ENCODE measurements at places on chromosomes 2 and 18.

- DNase-seq = no peak
These were observed 13.2 kb upstream of the SULT1C3 start for GRCh38 chr2:108226564-108226963.

- no peak for DNase-seq
These were observed 386.5 kb downstream of the DLGAP1 start for GRCh38 chr18:4068552-4069158.

- no peak for DNase-seq
These were observed 213.4 kb downstream of the HNMT start for GRCh38 chr2:138177693-138178092.

DNA sequence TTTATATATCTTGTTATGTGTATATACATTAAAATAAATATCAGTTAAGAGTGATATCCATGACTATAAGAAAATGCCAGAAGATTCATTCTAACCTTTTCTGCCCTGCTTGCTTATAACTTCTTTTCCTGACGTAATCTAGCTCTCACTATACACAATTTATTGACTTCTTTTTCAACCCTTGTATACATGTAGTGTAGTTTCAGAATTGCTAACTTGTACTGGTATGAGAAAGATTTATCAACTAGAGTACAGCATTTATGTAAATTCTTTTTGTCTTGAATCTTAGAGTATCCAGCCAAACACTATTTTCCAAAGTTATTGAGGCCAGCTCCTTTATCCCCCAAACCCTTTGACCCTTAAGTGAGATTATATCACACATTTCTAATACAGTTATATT lies 798.0 kb upstream of the RAB6C start:
- DNase-seq = no peak

- DNase-seq = no peak
These were observed 190.7 kb downstream of the DNER start for GRCh38 chr2:229523663-229524062.

DNA sequence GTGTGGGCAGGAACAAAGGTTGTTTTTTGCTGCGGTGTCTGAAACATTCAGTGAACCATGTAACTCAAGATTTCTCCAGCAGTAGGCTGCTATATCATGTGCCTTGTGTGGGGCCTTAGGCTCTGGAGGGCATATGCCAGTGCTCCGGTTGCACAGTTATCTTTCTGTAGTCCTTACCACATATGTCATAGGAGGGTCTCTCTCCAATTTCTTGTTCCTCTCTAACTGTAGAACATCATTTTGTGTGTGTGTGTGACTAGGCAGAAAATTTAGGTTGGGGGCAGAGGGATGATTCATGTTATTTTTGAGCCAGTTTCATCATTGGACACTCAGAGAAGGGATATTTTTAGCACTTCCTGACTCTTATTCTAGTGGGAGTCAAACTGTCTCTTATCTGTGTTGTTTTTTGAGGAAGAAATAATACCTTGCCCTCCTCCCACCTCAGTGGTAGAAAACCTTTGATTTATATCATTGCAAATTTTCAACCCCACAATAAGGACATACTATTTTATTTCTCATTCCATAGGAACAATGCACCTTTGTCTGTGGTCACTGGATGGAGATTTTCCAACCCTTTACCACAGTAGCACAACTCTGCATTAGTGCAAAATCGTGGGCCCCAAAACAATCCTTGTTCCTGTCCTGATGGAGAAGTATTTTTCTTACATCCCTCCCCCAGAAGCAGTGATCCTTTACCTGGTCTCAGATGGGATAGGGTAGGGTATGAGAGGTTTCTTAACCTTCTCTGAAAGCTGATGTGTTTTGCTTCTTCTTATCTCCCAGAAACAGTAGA lies 113.9 kb downstream of the CCDC74A start:
- no peak for DNase-seq

DNA sequence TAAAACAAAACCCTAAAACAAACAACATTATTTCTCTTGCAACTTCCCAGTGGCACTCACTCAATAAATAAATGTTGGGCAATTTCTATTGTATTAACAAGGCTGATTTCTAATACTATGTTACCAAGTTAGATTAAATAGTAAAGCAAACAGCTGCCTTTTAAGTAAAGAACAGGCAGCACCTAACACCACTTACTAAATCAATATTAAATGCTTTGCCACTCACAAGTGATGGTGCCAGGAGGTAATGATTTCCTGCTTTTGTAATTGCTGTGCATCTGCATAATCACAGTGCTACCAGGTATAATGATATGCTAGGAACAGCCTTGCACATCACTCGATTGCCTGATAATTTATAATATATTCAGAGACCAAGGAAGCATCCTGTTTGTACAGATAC lies 276.5 kb downstream of the NBAS start:
- no peak for DNase-seq

DNA sequence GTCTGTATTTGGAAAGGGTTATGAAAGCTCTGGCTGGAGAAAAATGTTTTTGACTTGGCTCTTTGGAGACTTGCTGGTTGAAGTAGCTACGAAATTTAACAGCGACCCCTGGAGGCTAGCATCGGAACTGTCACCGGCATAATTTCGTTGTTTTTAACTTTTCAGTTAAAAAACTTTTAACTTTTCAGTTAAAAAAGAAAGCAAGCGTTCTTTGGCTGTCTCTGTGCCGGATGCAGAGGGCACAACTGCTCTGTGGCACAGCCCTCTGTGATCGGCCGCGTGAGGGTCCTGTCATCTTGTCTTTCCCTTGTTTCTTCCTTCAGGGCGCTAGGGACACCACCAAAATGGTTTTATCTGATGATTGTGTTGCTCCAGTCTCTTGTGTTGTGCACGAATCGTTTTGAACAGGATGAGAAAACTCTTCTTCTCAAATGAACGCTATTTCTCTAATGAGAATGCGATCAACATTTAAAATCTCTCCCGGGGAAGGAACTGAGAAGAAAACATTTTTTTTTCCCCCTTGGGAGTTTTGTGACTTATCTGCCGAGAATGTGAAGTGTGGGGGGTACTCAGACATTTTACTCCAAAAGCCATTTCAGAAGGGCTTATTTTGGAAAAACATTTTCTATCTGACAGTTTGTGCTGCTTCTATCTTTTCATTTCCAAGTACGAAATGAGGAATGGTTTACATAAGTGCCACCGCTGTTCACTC lies 57.1 kb downstream of the ADCYAP1 start:
- DNase-seq = peak; percentile 17

DNA sequence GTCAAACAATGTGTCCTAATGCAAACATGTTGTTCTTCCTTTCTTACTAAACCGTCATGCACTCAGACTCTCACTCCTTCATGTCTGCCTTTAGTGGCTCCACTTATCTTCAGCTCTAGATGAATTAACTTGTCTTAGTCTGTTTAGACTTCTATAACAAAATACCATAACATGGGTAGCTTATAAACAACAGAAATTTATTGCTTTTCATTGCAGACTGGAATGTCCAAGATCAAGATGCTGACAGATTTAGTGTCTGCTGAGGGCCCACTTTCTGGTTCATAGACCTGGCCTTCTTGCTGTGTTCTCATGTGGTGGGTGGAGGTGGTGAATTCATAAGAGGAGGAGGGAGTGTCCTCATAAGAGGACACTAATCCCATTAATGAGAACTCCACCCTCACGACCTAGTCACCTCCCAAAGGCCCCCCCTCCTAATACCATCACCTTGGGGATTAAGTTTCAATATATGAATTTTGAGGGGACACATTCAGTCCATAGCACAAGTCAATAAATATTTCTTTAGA lies 32.3 kb downstream of the RALBP1 start:
- no peak for DNase-seq

DNA sequence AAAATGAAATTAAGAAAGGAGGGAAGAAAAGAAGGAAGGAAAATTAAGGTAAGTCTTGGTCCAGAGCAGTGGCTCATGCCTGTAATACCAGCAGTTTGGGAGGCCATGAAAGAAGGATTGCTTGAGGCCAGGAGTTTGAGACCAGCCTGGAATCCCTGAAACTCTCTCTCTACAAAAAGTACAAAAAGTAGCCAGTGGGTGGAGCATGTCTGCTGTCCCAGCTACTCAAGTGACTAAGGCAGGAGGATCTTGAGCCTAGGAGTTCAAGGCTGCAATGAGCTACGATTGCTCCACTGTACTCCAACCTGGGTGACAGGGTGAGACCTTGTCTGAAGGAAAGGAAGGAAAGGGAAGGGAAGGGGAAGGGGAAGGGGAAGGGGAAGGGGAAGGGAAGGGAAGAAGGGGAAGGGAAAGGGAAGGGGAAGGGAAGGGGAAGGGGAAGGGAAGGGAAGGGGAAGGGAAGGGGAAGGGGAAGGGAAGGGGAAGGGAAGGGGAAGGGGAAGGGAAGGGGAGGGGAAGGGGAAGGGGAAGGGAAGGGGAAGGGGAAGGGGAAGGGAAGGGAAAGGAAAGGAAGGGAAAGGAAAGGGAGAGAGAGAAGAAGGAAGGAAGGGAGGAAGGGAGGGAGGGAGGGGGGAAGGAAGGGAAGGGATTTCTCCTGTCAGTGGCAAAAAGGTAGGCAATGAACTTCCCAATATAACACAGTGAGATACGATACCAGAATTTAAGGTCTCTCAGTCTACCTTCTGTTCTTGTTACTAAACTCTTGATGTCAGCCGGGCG lies 412.8 kb downstream of the CMPK2 start:
- DNase-seq = no peak

- DNase-seq = no peak
These were observed 193.0 kb downstream of the RAB3GAP1 start for GRCh38 chr2:135245071-135245470.

DNA sequence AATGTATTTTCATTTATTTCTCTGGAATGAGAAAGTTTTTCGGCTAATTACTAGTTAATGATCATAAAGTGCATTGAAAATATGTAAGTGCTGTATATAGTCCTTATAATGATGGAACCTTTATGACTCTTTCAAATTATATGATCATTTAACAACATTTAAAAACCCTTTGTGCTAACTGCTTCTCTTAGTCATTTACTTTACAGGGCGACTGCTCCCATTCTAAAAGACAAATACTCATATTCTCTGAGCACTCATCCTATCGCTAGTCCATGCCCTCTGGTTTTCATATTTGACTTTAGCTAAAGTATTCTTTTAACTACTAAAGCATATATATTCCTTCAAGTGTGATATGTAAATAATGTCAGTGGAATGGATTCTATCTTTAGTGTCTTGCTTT lies 168.2 kb downstream of the CDH7 start:
- no peak for DNase-seq

DNA sequence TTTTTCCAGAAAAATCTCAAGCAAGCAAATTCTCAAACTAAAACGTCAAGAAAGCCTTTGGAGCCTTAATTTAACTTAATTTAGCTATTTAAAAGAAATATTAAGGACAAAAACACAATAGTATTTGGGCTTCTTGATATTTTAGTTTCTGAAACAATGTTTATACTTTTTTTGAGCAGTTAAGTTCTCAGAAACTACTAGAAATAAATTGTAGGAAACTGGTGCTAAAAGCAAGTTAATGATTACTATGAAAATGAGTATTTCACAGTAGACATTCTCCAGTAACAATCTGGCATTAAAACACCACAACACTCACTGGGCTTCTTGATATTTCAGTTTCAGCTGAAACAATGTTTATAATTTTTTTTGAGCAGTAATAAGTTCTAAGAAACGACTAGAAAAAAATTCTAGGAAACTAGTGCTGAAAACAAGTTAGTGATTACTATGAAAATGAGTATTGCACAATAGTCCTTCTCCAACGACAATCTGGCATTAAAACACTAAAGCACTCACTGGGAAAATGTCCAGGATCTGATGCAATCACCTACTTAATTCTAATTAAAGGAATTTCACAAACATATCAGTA lies 45.1 kb downstream of the TRAK2 start:
- DNase-seq = no peak

GRCh38 chr2:224722250-224722649 lies 6.1 kb upstream of the CCDC195 start:
- DNase-seq = no peak

DNA sequence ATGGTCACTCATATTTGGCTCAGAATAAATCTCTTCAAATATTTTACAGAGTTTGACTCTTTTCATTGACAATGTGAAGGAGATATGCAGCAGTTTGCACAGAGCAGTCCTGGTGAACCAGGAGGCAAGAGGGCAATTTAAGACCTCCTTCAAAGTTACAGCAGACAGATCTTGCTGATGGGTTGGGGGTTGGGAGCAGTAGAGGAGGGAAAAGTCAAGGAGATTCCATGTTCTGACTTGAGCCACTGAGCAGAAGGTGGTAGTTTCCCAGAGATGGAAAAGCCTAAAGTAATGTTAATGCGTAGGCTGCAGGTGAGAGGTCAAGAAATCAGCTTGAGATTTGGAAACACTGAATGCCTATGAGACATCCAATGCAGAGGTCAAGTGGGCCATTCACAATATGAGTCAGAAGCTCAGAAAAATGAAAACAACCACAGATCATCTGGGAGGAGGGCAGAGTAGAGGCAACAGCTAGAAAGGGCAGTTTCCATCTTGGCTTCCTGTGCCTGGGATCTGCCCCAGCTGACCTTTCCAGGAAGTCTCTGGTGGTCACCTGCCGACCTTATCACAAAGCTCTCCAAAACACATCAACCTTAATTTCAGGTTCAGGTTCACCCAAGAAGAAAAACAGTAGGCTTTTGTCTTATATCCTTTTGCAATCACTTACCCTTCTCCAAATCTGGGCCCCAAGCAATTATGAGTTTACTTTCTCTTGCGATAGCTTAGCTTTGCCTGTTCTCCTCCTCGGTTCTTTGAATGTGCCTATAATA lies 197.5 kb upstream of the ARL4C start:
- no peak for DNase-seq

DNA sequence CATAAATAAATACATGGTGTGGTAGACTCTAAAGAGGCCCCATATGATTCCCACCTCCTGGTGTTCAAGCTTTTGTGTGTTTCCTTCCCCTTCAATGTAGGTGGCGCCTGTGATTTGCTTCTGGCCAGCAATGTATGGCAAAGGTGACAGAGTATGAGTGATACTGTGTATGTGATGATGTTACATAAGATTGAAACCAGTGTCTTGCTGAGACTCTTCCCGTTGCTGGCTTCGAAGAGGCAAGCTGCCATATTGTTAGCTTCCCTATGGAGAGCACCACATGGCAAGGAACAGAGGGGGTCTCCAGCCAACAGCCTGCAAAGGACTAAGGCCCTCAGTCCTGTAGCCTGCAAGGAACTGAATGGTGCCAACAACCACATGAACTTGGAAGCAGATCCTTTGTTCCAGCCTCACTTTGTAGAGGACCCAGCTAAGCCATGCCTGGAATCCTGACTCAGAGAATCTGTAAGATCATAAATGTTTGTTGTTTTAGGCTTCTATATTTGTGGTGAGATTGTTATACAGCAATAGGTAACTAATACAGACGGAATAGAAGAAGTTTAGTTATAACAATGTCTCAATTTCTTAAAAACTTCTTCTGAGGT lies 1.7 kb upstream of the SMAD4 start:
- DNase-seq = no peak

GRCh38 chr18:78521136-78521535 lies 458.5 kb upstream of the SALL3 start:
- DNase-seq = no peak

DNA sequence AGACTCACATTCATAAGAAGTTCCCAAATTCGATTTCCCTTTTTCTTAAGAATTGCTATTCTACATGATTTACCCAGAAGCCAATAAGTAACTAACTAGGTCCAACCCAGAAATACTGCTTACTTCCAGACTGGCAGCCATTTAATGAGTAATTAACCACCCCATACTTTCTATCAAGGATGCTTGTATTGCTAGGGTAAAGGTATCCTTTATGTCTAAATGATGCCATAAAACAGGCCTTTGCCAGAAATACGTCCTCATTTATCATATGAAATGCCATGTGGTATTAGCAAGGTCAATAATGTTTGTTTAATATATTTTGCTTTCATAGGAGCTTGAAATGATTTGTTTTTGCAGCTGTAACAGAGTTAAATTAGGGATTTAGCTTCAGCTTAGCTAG lies 56.1 kb downstream of the PLEKHM3 start:
- DNase-seq = no peak

GRCh38 chr2:202094426-202094986 lies 21.5 kb downstream of the KIAA2012 start:
- DNase-seq = no peak
